ENCODE measurements at places on chromosomes 4 and X.
A peak's percentile ranks its signal among the peaks of the same experiment; 100 is the strongest.

GRCh38 chr4:95838192-95838591, 1.7 kb upstream of the PDHA2 start:
- DNase-seq: no peak

GRCh38 chr4:123786920-123787319, 390.3 kb downstream of the SPRY1 start:
- no peak for DNase-seq

GRCh38 chr4:46123913-46124755, at the start of gene GABRG1:
Gene GABRG1 (minus strand): TSS chr4:46124054. CDS start chr4:46123913, 141 bp downstream.
- DNase-seq: no peak

- DNase-seq: peak; percentile 1
Measured at GRCh38 chrX:22748093-22748999, 251.4 kb upstream of the DDX53 start.

GRCh38 chr4:13348216-13348615, 135.9 kb downstream of the RAB28 start:
- DNase-seq: no peak

DNA sequence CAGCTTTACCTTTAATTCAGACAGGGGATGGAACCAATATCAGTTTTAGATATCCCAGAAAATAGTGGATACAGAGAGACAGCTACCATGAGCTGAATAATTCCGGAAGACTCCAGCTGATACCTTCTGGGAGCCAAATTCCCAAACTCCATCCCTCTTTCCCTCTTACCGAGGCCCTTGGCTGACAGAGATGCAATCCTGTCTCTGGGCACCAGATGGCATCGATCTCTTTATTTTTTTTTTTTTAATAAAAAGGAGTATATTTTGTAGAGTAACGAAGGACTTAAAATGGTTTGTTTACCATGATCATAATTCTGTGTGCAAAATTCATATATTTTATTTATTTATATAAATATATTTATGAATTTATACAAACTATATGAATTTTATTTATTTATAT, 31.0 kb downstream of the RAB40A start:
- peak; percentile 4 for DNase-seq

- DNase-seq: no peak
Measured at GRCh38 chr4:175282407-175282806, 364.2 kb downstream of the ADAM29 start.

- DNase-seq: no peak
Measured at GRCh38 chr4:96383349-96383748, 543.5 kb downstream of the PDHA2 start.

DNA sequence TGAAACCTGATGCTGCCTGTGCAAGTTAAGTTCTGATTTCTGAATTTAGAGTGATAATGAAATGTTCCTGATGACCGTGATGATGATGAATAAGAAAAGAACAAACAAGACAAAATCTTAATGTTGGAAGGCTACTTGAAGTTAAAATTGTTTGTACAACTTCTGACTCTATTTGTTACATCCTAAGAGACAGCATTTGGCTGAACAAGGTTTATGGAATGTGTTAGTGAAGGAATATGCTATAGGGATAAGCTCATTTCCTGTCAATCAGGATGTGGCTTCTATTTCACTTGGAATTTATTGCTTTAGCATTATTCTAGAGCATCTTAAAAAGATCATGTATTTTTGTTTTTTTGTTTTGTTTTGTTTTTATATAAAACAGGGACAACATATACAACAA, 267.5 kb downstream of the FAT4 start:
- no peak for DNase-seq

DNA sequence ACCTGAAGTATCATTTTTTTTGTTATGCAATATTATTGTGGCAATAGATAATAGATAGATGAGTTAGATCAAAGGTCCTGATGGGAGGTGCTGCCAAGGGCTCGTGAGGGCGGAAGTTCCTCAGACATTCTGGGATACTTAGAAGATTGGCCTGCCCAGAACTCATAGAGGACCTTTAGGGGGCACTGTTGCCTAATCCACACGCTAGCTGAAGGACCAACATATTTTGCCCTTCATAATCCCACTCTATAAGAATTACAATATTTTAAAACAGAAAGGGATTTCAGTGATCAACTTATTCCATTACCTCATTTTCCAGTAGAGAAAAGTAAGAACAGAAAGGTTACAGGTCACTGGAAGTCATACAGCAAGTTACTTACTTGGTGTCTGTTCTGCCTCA, 22.9 kb upstream of the COX7B2 start:
- no peak for DNase-seq

GRCh38 chrX:46263494-46263893, 281.7 kb downstream of the ZNF674 start:
- no peak for DNase-seq

- no peak for DNase-seq
Measured at GRCh38 chr4:61786211-61786610, 586.1 kb downstream of the ADGRL3 start.

DNA sequence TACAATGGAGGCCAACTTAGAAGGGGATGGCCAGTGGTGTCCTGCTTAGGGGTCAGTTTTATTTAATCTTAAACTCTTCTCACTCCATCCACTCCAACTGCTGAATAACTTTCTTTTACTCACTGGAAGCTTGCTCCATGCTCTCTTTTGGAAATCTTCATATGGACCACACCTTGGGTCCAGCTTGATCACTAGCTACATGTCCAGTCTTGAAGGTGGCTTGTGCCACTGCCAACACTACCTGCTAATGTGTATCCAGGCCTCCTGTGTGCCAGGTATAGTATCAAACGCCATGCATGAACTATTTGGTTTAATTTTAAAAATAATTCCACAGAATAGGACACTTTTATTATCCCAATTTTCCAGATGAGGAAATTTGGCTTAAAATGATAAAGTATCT, 37.0 kb upstream of the KDR start:
- DNase-seq: no peak

GRCh38 chr4:51851090-51851936, 8.4 kb downstream of the DCUN1D4 start:
- no peak for DNase-seq

GRCh38 chrX:153924149-153924861, 1.8 kb downstream of the ARHGAP4 start:
- DNase-seq: peak; percentile 57

DNA sequence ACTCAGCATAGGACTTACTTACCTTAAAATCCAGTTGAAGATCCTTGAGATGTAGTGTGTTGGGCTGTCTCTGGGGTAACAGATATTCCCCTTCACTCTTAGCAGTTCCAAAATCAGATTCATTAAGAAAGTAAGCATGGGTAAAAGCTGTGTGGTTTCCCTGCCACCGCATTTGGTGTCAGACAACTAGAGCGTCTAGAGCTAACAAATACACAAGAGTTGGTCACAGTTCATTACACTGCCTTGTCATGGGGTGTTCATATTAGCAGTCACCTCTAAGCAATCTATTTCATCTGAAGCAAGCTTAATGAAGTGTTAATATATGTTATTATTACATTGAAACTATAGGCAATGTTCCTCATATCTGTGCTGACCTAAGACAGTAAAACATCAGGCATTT, 342.8 kb downstream of the PPARGC1A start:
- DNase-seq: no peak

GRCh38 chr4:1056671-1057402, 45.4 kb downstream of the FGFRL1 start:
- no peak for DNase-seq

DNA sequence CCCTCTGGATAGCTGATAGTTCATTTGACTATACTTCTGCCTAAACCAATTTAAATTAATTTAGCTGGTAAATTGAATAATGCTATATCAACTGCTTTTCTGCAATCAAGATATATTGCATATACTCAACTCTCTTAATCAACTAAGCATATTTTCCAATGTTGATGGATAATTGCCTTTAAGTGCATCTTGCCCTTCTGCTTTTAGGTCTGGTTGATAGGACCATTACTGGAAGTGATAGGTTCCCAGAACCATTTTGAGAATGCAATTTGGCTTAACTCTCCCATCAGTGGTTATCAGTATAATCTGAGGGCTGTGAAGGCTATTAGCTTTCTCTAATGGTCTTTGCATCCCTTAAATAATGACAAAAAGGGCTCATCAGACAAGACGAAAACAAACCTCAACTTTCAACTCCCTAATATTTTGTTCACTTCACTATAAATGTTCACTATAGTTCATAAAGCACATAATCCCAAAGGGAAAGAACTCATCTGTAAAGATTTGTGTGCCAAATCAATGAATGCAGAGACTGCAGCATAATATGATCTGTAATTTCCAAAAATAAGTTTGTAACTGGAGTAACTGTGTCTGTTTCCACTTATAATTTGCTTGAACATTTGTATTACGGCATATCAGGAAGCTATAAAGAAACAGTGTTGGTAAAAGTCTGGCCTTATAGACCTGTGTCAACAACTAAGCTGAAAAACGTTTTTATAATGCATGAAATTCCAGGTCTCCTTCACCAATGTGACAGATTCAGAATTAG, 273.6 kb downstream of the FBXO8 start:
- DNase-seq: no peak

GRCh38 chr4:168183717-168184571, 91.6 kb downstream of the ANXA10 start:
- no peak for DNase-seq

DNA sequence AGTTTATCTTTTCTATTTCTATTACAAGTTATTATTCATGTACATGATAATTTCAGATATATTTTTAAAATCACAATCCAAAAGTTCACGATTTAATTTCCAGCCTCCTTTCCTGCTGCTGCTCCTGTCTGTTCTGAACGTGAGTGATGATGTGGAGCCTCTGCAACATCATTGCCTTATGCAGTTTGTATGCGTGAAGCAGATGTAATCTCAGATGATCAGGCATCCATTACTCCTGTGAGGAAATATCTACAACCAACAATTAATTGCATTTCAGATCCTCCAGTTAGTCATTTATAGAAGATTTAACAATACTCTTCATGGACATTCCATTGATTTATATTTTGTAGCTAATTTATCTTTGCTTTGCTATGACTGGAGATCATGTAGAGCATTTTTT, 668.7 kb upstream of the EPHA5 start:
- no peak for DNase-seq

DNA sequence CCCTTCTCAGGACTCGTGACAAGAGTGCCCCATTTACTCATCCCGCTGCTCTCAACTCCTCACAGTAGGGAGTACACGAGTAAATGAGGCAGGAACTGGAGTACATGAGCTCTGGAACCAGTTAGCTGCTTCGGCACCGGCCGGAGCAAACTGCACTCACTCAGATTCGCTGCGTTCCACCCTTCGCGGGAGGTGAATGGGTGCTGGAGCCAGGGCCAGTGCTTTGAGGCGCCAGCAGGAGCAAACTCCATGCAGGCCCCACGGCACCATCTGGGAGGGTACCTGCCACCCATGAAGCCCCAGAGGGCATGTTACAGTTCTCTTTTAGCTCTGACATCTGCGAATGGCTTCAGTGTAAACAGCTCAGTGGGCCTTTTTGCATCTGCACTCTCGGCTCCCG, 315.5 kb upstream of the GK2 start:
- DNase-seq: no peak
